Cortex of kidney (tissue), 1 donor: ENCODE measurements at places on chromosomes 11 and 22.

DNA sequence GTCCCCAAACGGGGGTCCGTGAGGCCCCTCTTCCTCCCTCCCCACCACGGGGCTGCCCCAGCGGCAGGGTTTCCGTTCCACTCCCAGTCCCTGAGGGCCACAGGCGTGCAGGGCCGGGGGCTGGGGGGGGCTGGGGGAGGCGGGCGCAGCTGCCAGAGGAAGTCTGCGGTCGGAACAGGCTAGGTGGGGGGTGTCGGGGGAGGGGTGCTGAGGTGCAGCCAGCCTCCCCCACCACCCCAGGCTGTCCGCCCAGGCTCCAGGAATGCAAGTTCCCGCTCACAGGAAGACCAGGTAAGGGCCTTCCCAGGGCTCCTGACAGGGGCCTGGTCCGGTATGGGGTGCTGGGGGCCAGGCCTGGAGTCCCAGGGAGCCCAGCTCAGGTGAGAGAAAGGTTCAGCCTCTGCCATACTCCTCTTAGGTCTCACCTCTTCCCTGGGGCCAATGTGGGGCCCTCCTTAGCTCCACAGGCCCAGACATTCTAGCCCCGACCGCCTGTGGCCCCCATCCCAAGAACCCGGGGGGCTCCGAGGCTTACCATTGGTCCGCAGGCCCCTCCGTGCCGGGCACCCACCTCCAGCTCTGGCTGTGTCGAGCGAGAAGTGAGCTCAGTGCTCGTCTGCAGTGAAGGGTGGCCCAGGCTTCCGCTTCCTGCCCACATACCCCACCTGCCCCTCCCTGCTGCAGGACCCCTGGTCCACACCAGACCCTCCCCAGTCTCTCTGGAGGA lies at the start of gene PTPRCAP:
Gene PTPRCAP (minus strand): TSS at position 601 of the 727 bp plus-strand sequence. CDS start 63 bp downstream, at position 538.
- DNase-seq: no peak

- DNase-seq: no peak
Observed at GRCh38 chr11:125105926-125106325, 5.5 kb downstream of the TMEM218 start.

DNA sequence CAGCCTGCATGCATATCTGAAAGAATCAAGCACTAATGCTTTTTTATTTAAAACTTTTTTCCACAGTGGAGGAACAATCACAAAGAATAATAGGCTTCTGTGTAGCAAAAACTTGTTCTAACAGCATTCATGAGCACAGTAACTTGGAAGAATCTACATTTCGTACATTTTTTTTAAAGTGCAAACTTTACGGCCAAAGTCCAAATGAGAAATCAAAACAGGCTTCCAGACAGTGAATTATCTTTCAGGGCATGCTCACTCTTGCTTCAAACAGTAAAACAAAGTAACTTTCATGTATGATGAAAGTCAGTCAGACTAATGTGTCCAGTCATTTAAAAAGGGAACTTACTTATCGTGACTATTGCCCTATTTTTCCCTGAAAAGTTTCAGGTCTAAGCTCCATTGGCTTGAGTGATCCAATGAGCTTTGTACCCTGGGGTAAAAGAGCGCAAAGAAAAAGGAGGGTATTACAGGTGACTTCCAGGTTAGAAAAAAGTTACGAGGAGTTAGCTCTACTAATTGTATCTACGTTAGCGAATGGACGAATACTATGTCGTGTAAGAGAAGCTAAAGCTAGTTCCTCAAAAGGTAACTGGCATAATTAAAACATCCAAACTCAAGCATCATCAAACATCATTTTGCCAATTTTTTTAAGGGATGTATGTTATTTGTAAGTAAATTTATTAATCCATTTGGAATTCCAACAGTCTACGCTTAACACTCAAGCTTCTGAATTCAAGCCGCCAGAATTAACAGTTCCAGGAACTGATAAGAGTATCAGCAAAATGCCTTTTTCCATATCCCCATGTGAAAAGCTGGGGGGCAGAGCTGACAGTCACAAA lies 1.7 kb downstream of the PICALM start:
- DNase-seq: no peak

GRCh38 chr11:123174196-123175183 lies 20.6 kb downstream of the CLMP start:
- DNase-seq: no peak

GRCh38 chr11:18265949-18266348 lies at the start of gene SAA1:
TSS of gene SAA1 (plus strand) at chr11:18266264. CDS start at chr11:18266888, 624 bp downstream.
- no peak for DNase-seq

- DNase-seq: no peak
Observed at GRCh38 chr22:48926643-48927042, 901.0 kb downstream of the BRD1 start.

GRCh38 chr11:122115524-122116379 lies at the start of gene BLID:
TSS of gene BLID (minus strand) at chr11:122116215. CDS start at chr11:122115922, 293 bp downstream.
- no peak for DNase-seq

DNA sequence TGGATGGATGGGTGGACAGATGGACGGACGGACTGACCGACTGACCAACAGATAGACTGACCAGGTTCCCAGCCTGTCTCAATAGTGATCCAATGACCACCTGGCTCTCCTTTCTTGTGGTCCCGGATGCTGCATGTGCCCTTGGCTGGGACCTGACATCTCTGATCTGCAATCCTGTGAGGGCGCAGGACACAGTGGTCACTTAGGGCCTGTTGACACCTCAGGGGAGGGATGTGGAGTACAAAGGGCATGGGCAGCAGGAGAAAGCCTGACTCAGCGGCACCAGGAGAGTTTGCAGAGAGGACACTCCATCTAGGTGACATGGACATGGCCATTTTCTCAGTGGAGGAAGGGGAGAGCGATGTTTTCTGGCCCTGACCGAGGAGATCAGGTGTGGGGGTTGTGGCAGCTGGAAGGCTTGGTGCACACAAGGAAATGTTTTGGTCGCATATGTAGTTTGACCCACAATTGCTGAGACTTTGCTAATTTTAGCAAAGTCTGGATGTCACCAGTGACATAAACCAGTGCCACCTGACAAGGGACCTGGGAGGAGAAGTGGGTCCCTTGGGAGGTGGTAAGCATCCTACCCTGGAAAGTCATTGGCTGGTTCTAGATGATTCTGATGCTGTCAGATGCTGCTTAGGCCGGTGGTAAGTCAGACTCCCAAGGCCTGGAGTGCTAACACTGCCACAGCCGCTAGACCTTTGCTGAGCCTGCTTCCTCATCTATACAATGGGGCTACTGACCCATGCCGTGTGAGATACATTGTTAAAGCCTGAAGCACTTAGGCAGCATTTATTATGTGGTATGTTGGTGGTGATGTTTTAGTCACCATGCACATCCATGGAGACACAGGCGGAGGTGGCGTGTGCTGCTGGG lies 50.7 kb downstream of the CD82 start:
- no peak for DNase-seq

DNA sequence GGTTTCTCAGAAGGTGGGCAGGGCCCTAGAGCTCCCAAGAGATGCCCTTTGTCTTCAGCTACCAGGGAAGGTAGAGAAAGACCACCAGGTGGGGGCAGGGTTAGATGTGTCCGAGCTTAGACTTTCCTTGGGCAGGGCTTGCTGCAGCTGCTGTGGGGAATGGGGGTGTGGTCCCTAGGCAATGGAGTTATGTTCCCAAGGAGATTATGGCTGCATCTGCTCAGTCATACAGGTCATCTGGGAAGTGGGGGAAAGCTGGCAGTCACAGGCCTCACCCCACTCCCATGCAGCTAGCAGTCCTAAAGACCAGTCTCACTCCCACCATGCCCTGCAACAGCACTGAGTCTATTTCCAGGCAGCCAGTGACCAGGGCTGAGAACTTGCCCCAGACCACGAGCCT lies 29.5 kb downstream of the MMP27 start:
- no peak for DNase-seq

DNA sequence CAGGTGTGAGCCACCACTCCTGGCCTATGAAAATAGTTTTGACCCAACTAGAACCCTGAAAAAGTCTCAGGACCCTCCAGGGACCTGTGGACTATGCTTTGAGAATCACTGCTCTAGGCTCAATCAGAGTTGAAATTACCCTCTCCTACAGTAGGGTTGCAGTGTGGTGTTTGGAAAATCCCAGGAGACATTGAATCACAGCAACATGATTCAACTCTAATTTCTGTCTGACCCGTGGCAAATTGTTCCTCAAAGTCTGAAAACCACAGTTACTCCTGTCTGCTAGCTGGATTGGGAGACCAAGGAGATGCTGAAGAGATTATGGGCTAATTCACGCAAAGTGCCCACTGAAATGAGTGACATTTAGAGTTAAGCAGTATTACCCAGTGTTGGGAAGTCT lies 5.4 kb upstream of the MTMR3 start:
- DNase-seq: no peak

GRCh38 chr11:17224727-17225126 lies 16.9 kb upstream of the PIK3C2A start:
- DNase-seq: no peak

GRCh38 chr11:56750190-56750589 lies 1.7 kb upstream of the OR9G4 start:
- DNase-seq: no peak

GRCh38 chr11:15993345-15993744 lies 363.0 kb downstream of the SOX6 start:
- DNase-seq: no peak

GRCh38 chr22:26746311-26746710 lies 88.9 kb downstream of the MIAT start:
- DNase-seq: no peak

DNA sequence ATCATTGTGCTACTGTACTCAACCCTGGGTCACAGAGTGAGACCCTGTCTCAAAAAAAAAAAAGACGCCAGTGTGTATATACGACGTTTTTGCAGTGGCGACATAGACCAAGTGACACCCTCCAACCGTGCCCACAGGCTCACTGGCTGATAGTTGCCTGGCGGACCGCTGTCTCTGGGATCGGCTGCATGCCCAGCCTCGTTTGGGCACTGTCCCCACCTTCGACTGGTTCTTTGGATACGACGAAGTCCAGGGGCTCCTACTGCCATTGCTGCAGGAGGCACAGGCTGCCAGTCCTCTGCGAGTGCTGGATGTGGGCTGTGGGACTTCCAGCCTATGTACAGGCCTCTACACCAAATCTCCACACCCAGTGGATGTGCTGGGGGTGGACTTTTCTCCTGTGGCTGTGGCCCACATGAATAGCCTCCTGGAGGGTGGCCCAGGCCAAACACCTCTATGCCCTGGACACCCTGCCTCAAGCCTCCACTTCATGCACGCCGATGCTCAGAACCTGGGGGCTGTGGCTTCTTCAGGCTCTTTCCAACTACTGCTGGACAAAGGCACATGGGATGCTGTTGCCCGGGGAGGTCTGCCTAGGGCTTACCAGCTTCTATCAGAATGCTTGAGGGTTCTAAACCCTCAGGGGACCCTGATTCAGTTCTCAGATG lies 1.3 kb downstream of the CSKMT start:
- DNase-seq: no peak

GRCh38 chr22:20653012-20653794 lies 120.7 kb upstream of the SERPIND1 start:
- DNase-seq: no peak

- DNase-seq: no peak
Observed at GRCh38 chr11:93166194-93166593, 31.6 kb downstream of the SLC36A4 start.

DNA sequence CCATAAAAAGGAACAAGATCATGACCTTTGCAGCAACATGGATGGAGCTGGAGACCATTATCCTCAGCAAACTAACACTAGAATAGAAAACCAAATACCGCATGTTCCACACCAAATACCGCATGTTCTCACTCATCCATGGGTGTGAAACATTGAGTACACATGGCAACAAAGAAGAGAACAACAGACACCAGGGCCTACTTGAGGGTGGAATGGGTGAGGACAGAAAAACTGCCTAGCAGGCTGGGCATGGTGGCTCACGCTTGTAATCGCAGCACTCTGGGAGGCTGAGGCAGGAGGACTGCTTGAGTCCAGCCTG lies 12.3 kb downstream of the EHD1 start:
- no peak for DNase-seq

DNA sequence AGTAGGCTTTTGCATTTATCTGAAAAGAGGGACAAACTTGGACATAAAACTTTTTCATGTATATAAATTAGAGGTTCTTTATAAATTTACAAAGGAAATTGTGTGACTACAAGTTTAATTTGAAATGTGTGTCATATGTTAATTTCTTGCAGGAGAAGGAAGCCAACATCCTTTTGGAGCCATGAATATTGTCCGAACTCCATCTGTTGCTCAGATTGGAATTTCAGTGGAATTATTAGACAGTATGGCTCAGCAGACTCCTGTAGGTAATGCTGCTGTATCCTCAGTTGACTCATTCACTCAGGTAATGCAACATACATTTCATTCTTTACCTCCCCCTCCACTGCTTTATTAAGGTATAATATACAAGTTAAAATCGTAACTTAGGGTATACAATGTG lies 35.2 kb downstream of the HIKESHI start:
- no peak for DNase-seq

DNA sequence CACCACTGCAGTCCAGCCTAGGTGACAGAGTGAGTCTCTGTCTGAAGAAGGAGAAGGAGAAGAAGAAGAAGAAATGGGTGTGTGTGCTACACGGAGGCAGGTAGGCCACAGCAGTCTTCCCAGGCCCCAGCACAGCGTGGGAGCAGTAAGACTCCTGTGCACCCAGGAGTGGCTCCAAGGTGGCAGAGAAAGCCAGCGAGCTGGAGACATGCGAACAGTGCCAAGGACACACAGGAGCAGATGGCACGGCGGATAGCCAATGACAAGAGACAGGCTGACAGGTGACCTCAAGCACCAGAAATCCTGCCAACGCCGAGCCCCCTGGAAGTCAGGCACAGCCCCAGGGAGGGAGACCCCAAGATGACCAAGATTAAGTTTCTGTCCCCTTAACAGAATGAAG lies 9.0 kb upstream of the SCGB1A1 start:
- no peak for DNase-seq

GRCh38 chr22:21861851-21862250 lies 5.6 kb downstream of the MAPK1 start:
- DNase-seq: no peak

- DNase-seq: no peak
Observed at GRCh38 chr22:50530580-50530876, 716 bp upstream of the TYMP start.

- DNase-seq: no peak
Observed at GRCh38 chr22:31425331-31426050, 26.1 kb downstream of the DRG1 start.

DNA sequence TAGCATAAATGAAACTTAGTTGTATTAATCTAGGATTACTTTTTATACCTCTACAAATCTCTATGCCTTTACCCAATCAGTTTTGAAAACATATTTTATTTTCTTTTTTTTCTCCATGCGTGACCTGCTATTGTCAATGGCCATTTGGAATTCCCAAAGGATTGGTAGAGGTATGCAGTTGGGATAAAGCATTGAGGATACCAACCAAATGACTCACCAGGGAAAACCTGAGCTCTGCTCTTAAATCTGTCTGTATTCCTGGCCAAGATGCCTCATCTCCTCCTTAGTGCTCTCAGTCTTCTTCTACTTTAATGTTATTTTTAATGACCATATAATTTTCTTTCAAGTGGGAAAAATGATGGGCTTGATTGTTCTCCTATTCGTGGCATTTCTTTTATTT lies 61.9 kb downstream of the EHF start:
- no peak for DNase-seq

DNA sequence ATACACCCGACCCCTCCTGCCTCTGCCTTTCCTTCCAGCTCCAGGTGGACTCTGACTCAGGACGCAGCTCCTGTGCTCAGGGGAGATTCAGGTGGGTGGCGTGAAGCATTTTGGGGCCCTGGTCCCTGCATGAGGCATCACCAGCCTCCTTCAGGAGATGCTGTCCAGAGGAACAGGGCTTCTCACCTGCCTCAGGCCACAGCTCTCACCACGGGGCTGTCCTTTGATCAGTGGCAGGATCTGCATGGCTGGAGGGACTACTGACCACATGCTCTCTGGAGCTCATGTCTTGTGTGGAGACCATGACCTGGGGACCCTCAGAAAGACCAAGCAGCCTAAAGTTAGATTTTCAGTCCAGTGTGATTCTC lies 58.8 kb downstream of the GGTLC2 start:
- no peak for DNase-seq

- DNase-seq: no peak
Observed at GRCh38 chr22:44952863-44953746, 56.7 kb downstream of the PHF21B start.
